ENCODE measurements at places on chromosomes 7 and 10. TPM values are rescaled to one million over a fixed set of nuclear protein-coding genes. Genes with fewer than 3 reads are reported as not detected.

- no peaks in the 10 kb centered on the region for H3K27me3 ChIP-seq
- peak overlapping the region; percentile 80 for H3K27ac ChIP-seq
- no peak for DNase-seq
Observed at GRCh38 chr10:73910401-73910763, 550 bp upstream of the PLAU start.

DNA sequence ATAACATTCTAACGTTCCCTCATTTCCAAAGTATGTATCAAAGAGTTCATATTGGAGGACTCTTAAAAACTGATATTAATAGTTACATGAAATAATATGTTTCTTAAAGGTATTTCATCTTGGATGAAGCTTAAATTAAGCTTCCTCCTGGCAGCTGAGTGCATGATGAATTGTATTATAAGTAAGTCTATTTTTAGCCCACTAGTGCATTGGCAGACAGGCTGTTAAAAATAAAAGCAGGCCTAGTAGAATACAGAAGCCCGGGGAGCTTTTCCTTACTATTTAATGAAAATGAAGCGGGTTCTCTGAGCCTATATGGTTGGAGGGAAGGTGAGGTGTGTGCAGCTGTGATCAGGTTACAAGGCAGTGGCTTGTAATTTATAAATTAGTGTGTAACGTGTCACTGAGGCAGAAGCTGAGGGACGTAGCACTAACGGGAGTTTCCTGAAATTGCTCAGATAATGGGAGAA is 130.7 kb upstream of the KMT2E start:
- no peaks in the 10 kb centered on the region for H3K4me1 ChIP-seq
- no peak overlapping the region for H3K4me3 ChIP-seq
- H3K36me3 ChIP-seq = no peaks in the 10 kb centered on the region
- no peak overlapping the region for H3K27ac ChIP-seq
- no peak for DNase-seq
- H3K27me3 ChIP-seq = no peaks in the 10 kb centered on the region

DNA sequence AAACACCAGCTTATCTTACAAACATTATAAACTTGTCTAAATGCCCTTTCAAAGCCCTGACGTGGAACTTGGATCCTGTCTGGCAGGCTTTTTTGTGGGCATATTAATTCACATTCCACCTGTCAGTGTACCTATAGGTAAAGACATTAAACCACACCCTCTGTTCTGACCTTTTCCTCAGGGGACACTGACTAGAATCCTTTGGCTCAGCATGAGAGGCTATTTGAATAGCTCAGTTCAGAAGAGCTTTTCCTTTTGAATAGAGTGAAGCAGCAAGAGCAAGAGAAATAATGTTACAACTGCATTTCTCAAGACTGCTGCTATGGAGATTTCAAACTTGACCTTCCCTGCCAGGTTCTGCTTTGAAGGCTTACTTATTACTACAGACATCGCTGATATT is 76.9 kb downstream of the CYP51A1 start:
- H3K36me3 ChIP-seq = no peaks in the 10 kb centered on the region
- H3K27me3 ChIP-seq = no peaks in the 10 kb centered on the region
- no peaks in the 10 kb centered on the region for H3K4me1 ChIP-seq
- peak; percentile 46 for DNase-seq

DNA sequence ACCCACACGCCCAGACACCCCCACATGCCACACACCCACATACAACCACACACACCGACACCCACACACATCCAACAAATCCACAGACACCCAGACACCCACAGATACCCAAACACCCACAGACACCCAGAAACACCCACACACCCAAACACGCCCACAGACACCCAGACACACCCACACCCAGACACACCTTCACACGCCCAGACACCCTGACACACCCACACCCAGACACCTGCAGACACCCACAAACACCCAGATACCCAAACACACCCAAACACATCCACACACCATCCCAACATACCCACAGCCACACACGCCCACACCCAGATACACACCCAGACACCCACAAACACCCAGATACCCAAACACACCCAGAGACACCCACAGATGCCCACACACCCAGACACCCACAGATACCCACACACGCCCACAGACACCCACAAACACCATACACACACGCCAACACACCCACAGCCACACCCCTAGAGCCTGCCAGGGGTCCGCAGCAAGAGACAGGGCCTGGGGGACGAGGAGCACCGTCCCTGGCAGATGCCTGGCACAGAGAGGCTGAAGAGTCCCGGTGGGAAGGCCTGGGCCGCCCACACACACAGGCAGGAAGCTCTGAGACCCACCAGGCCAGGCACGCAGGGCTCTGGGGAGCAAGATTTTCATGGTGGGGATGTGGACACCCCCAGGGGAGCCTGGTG is 28.5 kb downstream of the CYP2W1 start:
- H3K27ac ChIP-seq = no peak overlapping the region
- no peaks in the 10 kb centered on the region for H3K27me3 ChIP-seq
- no peak overlapping the region for H3K4me3 ChIP-seq
- no peaks in the 10 kb centered on the region for H3K4me1 ChIP-seq

The CNPY1 gene
- not detected for total RNA-seq

All from breast epithelium (tissue), 4 donors.